ENCODE measurements at places on chromosomes 2 and 18.

DNA sequence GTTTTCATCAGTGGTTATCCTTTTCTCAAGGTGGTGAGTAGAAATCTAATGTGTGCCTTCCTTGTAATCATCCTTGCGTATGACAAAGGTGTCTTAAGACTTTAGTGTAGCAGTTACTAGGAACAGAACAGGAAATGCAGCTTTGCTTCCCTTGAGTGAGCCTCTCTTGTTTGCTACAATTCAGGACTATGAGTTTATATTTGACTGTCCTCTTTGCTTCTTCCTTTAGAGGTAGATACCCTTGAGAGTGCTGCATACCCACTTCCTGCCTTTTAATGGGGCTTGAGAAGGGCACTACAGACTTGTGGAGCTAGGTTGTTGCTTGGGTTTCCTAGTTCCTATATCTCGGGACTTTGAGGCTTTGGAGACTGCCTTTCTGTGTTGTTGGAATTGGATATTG lies 3.8 kb downstream of the KCNJ13 start:
- DNase-seq = peak; percentile 9

- DNase-seq = no peak
Measured at GRCh38 chr18:3713166-3713565, 263.2 kb downstream of the TGIF1 start.

DNA sequence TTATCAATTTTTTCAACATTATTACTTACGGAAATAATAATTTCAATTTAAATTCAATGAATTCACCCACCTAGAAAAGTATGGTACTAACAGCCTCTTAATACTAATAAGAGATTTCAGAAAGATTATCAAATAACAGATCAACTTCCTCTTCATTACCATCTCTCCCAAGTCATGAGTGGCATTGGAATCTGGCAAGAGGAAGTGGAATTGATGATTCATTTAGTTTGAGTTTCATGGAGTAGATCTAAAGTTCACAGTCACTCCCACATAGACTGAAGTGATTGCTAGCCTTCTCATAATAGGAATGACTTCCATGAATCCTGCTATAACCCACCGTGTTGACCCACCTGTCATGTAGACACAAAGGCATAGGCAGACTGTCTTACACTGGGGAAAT lies 77.7 kb upstream of the WDR75 start:
- DNase-seq = no peak

GRCh38 chr2:127563458-127564428 lies 28.3 kb downstream of the MYO7B start:
- no peak for DNase-seq

- DNase-seq = no peak
Measured at GRCh38 chr2:1487758-1488157, 74.5 kb downstream of the TPO start.

- DNase-seq = no peak
Measured at GRCh38 chr2:228657807-228658402, 476.4 kb upstream of the SPHKAP start.

Measured in CD4-positive, alpha-beta T cell treated with Interleukin-10 for 1 hour (primary cell).